ENCODE measurements at places on chromosomes 6 and 20.

DNA sequence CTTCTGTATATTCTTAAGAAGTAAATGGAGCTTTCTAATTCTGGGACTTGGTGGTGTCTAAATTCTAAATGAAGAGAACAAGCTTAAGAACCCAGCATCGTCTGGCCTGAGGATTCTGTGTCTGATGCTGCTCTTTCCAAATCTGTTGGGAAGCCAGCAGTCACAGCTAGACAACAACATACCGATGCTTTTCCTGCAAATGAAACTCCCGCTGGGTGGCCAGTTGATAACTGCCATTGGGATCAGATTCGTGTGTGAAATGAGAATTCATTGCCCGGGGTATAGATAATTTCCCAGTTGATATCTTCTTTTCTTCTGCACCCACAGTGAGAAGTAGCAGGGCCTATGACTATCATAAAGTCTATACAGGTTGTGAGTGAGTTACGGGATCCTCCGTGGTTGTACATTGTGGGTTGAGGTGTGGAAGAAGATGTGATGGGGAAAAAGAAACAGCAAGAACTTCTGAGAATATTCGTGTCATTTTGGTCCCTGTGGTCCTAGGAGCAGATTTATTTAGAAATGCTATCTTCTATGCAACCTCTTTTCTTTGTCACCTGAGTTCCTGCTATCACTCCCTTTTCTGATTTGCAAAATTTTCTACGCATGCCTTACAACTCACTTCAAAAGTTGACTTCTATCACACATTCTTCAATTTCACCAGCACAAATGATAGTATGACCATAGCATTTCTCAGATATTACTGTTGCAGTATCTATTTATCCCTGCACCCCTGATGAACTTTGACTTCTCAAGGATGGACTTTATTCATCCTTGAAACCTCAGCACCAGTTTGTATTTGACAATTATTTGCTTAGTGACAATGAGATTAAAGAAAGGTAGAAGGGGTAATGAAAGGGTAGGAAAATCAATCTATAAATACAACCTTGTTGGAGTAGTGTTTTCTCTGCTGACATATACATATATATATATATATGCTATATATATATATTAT, 10.4 kb downstream of the NOX3 start:
- DNase-seq: peak; percentile 19

DNA sequence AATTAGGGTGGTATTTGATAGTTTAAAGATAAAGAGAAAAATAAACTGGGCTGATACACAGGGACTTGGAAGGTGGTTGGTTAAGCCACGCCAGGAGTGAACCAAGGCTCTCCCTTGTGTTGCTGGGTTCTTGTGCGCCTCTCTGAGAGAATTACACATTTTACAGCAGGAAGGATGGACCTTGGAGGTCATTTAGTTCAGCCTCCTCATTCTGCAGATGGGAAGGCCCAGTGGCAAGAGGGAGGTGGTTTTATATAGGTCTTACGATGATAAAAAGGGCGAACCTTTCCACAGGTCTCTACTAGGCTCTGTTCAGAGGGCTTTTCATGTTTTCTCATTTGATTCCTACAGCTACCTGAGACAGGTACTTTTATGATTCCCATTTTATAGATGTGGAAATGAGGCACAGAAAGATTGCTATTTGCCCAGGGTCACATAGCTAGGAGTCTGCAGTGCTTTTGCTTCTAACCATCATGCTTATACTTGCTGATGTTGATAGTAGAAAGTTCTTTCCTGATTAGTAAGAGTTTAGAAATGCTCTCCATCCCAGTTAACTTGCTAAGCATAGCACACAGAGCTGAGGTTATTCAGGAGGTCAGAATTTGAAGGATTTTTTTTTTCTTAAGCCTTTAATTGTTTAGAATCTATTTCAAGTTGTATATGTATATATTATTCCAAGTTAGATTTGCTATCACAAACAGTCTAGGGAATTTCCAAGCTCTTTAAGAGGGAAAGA, 12.8 kb downstream of the HIVEP1 start:
- DNase-seq: no peak

DNA sequence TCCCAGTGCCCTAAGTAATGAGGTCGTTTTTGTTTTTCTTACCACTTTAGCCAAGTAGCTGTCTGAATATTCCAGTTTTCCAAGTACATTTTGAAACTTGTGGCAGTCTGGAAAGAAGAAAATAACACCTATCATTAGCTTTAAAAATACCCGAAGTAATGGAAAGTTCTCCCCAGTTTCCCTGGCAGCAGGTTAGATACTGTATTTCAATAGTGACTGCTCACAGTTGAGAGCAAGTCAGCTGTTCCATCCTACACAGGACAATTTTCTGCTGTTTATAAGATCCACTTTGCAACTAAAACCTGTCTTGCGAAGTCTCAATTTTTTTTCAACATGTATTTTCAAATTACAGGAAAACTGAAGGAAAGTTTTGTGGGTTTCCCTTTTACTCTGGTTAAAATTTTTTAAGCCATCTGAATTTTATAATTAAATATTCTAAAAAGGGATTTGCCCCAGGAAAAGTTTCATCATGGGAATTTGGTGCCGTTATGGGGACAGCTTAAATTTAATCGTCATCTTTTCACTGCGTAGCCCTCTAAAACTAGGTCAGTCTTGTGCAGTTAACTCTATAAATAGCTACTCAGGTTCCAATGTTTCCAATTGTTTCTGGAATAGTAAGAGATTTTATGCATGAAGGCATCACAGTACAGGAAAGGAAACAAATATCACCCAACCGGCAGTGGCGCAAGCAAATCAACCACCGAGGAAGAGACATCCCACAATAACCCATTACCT, 96.9 kb downstream of the MBOAT1 start:
- no peak for DNase-seq

DNA sequence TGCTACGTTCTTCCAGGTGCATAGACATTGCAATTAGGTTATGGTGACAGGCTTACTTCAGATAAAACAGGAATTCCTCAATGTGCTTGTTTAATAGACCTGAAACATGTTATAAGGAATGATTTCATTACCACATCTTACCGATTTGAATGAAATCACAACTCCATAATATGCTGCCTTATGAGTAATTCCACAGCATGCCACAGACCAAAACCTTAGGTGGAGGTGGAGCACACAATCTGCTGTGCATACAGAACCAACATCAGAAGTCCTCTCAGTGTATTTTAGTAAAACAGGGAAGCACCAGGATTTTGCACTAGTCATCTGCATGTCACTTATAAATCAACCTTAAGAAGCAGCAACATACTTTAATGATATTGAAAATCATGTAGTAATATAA, 148.9 kb upstream of the TSHZ2 start:
- DNase-seq: no peak

DNA sequence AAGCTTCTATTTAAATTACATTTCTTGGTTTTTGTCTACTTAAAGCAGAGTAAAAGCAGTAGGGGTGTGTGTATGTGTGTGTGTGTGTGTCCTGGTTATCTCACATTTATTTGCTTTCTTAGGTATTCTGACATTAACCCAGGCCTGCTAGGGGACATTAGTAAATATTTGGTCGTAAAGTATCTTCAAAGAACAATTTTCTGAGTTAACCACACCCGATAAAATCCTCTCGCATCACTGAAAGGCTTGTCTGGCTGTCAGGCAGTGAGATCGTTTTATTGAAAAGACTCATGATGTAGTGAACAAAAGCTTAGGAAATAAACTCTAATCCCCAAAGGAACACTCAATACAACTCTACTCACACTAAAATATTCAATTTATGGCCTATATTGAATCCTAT, 77.9 kb downstream of the ZNF217 start:
- no peak for DNase-seq

DNA sequence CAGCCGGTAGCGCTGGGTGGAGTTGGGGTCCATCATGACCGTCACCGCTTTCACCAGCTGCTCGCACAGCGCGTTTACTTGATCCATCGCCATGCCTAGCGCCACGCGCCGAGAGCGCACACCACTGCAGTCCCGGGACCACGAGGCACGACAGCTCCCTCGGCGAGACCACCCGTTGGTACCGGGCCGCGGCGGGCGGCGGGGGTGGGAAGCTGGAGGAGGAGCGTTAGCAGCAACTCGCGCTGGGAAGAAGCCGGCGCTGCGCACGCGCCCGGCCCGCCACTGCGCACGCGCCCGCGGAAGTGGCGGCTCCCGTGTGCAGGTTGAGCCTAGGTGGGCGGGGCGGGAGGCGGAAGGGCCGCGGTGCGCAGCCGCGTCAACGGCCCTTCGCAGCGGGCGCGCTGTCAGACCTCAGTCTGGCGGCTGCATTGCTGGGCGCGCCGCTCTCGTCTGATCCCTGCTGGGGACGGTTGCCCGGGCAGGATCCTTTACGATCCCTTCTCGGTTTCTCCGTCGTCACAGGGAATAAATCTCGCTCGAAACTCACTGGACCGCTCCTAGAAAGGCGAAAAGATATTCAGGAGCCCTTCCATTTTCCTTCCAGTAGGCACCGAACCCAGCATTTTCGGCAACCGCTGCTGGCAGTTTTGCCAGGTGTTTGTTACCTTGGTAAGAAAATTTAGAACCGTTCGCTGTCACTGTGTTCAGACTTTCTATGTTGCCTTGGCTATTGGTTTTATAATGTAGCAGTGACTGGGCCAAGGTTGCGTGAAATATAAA, at the start of the genes POLH and XPO5:
Gene POLH (plus strand): TSS at position 414 of the 780 bp plus-strand sequence. CDS start 6,135 bp downstream, outside the sequence.
Gene XPO5 (minus strand): TSS at position 267 of the 780 bp plus-strand sequence. CDS start 174 bp downstream, at position 93.
- DNase-seq: peak; percentile 92

- DNase-seq: peak; percentile 24
Measured at GRCh38 chr6:118558464-118559217, 10.5 kb downstream of the PLN start.

GRCh38 chr6:70479236-70479635, 65.9 kb downstream of the FAM135A start:
- no peak for DNase-seq

GRCh38 chr6:43724354-43724753, 36.8 kb upstream of the MRPS18A start:
- DNase-seq: no peak

- no peak for DNase-seq
Measured at GRCh38 chr6:150149146-150149545, 6.3 kb downstream of the PPP1R14C start.
